ENCODE measurements at places on chromosomes 12 and 14.

GRCh38 chr14:90451961-90452360, 55.1 kb downstream of the CALM1 start:
- no peak for DNase-seq

DNA sequence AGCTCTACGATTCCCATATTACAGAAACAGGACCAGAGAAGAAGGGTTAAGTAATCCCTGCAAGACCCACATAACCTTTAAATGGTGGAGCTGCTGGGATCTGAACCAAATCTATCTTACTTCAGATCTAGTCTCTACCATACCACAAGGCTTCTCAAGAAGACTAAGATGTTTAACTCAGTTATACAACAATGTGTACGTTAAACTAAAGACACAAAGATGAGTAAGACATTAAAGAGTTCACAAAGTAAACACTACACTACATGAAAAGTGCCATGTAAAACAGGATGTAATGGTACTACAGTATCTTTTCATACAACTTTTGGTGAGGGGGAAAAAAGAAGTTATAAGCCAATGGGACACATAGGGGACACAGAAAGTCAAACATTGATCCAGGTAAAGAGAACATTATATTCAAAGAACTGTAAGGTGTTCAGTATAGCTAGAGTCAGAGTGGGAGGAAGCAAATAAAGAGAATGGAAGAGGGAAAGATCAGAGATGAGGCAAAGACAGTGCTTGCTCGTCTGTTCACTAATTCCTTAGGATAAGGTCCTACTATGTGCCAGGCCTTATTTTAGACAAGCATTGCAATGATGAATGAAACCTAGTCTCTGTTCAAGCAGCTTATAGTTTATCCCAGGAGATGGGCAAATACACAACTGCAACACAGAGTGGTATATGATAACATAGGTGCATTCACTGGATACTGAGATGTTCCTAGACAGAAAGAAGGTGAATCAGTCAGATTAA, 7.7 kb downstream of the TMED10 start:
- peak; percentile 20 for DNase-seq

DNA sequence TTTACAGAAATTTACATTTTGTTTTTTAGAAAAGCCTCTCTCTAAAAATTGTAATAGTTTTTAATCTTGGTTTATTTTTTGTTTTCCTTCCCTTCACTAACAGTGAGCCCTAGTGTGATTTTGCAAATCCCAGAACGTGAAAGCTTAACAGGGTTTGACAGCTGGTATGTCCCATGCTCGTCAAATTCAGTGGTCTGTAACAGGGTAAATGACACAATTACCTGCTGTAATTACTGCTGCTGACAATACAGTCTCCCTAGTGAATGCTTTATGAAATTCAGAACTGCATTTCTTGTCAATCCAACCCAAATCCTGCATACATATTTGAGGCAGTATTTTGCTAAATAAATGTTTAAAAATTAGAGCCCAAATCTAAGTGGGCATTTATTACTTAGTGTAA, 249.2 kb downstream of the NELL2 start:
- no peak for DNase-seq

- DNase-seq: no peak
These were observed 281.8 kb upstream of the SOX5 start for GRCh38 chr12:24231298-24231697.

GRCh38 chr12:52029685-52030084, 21.6 kb upstream of the NR4A1 start:
- peak; percentile 73 for DNase-seq

GRCh38 chr14:68000511-68000910, 180.9 kb downstream of the RAD51B start:
- peak; percentile 41 for DNase-seq

GRCh38 chr12:74897425-74898211, 312.0 kb downstream of the KCNC2 start:
- DNase-seq: no peak

GRCh38 chr14:34251662-34252061, 210.4 kb downstream of the SPTSSA start:
- DNase-seq: no peak

DNA sequence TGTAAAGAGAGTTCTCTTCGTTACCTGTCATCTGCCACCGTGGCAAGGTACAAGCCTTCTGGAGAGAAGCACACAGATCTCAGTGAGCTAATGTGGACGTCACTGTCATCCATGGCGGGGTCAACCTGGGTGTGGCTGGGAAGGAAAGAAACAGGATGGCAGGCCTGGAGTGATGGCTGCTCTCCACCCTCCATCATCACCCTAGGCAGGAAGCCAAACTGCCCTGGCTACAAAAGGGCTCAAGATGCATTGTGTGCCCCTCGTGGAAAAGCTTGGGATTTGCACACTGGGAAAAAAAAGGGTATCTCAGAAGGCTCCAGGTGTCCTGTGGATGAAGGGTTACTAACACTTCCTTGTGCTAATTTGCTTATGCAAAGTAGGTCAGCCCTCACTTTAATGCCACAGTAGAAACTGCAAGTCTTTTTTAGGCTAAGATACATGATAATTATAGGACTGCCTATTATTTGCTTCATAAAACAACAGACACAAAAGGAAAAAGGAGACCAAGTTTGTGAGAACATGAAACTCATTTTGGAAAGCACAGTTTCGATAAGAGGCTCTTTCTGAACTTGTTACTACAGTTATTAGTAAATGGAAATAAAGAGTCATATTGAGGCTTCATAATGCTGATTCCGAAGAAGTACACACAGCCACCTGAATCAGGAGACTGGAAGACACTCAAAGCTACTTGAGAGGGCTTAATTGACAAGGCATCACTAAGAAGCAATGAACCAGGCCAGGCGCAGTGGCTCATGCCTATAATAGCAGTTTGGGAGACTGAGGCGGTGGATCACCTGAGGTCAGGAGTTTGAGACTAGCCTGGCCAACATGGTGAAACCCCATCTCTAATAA, 18.9 kb downstream of the RFC5 start:
- DNase-seq: peak; percentile 55

DNA sequence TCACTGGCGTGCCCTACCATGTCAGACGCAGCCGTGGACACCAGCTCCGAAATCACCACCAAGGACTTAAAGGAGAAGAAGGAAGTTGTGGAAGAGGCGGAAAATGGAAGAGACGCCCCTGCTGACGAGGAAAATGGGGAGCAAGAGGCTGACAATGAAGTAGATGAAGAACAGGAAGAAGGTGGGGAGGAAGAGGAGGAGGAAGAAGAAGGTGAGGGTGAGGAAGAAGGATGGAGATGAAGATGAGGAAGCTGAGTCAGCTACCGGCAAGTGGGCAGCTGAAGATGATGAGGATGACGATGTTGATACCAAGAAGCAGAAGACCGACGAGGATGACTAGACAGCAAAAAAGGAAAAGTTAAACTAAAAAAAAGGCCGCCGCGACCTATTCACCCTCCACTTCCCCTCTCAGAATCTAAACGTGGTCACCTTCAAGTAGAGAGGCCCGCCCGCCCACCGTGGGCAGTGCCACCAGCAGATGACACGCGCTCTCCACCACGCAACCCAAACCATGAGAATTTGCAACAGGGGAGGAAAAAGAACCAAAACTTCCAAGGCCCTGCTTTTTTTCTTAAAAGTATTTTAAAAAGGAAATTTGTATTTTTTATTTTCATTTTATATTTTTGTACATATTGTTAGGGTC, 13.2 kb downstream of the TRIP11 start:
- no peak for DNase-seq

- DNase-seq: no peak
These were observed 165.8 kb downstream of the CALM1 start for GRCh38 chr14:90562652-90563051.

DNA sequence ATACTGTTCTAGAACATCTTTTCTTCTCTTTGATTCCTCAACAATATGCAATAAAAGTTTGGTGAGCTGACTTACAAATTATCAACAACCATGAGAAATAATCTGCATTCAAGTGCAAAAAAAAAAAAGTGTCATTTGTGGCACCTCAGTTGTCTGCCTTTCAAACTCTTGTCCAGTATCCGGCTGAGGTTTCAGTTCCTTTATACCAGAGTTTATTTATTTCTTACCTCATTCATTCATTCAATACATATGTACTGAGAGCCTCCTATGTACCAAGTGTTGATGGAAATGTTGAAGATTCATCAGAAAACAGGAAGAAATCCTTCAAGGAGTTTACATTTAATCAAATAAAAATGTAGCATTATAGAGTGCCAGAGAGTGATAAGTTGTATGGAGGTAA, 484.1 kb downstream of the RMST start:
- DNase-seq: no peak

DNA sequence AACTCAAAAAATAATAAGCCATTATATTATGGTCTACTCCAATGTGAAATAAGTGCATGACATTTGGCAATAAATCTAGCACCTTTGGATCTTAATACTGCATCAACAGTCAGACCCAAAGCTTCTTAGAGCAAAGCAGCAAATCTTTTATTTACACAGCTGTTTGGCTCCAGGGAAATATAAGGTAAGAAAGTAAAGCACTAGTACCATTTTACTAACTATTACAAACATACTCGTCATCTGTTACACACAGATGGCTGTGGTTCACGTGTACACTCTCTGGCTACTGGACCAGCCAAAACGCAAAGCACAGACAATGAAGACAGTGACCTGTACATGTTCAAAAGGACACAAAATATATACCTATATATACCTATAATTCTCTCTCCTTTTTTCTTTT, 2.8 kb downstream of the FGD6 start:
- DNase-seq: no peak

- peak; percentile 86 for DNase-seq
These were observed 42.9 kb downstream of the TRIP11 start for GRCh38 chr14:91996948-91997371.

DNA sequence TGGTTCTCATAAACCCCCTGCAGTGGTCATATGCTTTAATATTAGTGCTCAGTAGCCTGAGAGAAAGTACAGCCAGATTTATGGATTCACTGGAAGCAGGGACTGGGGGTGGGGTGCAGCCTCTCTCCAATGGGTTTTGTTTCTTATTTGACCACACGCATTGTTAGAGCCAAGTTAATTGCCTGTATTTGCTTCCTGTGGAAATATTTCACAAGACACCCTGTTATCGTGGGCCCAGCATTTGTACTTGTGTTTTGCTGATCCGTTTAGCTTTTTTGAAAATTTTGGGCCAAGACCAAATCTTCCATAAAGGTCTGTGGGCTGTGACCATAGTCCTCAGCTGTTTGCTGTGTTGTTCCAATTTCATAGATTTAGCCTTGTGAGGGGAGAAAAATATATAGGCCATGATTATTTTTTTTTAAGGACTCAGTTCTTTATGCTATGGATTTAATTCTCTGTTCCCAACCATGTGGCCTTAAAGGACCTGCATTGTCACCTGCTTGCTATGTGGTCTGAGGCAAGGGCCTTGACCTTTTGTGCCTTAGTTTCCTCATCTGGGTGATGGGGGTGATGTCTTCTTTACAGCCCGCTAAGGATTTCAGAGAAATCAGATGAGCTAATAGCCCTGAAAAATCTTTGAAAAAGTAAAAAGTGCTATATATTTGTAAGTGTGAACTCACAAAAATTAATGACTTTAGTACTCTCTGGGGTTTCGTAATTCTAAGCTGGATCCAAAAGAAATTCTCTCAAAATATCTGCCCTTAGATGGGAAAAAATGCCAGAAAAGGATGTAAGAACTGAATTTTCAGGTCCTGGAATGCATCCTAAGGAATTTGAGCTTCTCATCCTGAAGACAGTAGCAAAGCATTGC, 370.2 kb downstream of the DPF3 start:
- DNase-seq: peak; percentile 33
